ENCODE measurements at places on chromosomes 5 and 9.

GRCh38 chr9:88980740-88981203, 10.5 kb upstream of the S1PR3 start:
- no peak for DNase-seq

GRCh38 chr5:154972476-154973080, 31.7 kb downstream of the MRPL22 start:
- no peak for DNase-seq

GRCh38 chr9:133848471-133849109, 110.4 kb upstream of the SARDH start:
- no peak for DNase-seq

DNA sequence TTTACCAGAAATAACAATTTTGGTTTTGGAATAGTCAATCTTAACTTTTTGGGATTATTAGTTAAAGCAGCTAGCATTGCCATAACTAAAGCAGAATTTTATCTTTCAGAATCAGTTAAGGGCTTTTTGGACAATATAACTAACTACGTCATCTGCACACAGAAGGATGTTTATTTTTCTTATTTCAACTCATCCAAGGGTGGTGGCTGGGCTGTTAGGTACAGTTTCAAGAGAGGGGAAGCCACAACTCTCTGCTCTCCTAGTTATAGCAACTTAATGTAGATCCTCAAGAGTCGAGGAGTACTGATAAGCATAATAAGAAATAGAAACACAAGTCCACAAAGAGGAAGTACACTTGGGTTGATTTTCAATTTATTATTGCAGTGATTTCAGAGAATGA, 65.6 kb downstream of the ANKRD55 start:
- no peak for DNase-seq

- no peak for DNase-seq
These were observed 335.0 kb downstream of the NPR3 start for GRCh38 chr5:33046091-33046490.

- DNase-seq, result no peak
These were observed 16.8 kb downstream of the CD180 start for GRCh38 chr5:67179697-67180361.

GRCh38 chr5:176389135-176390123, 878 bp downstream of the HIGD2A start:
- DNase-seq, result no peak

- no peak for DNase-seq
These were observed 74.5 kb upstream of the TBCA start for GRCh38 chr5:77850536-77851175.

DNA sequence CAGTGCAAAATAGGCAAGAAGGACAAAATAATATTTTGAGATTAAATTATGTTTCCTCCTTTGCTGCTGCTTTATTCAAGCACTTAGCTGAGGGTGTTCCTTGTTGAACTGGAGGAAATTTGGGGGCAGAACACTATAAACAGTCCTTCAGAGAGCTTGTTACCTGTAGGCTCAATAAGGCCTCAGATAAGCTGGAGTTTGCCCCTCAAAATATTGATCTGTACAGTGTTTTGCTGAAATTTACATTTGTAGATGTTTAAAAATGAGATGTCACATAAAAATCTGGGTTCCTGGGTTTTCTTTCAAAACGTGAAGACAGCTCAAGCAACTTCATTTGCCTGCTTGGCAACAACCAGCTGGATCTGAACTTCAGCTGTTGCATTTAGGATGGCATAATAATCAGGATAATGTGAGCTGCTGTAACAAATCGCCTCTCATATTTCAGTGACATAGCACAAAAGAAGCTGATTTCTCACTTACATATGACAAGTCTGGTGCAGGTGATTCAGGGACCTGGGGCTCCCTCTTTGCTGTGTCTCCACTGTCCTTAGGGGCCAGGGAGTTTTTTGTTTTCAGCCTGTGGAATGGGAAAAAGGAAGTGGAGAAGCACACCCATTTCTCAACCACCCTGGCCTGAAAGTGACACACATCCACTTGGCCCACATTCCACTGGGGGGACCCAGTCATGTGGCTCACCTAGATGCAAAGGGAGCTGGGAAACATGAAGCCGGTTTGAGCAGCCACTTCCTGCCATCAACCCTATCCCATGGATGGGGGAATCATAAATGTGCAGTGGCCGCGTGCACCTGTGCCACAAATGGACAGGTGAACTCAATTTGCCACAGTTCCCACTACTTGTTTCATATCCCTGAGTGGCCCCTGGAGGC, 2.4 kb upstream of the PSAT1 start:
- no peak for DNase-seq

GRCh38 chr9:89593727-89594427, 10.9 kb upstream of the GADD45G start:
- DNase-seq, result no peak

DNA sequence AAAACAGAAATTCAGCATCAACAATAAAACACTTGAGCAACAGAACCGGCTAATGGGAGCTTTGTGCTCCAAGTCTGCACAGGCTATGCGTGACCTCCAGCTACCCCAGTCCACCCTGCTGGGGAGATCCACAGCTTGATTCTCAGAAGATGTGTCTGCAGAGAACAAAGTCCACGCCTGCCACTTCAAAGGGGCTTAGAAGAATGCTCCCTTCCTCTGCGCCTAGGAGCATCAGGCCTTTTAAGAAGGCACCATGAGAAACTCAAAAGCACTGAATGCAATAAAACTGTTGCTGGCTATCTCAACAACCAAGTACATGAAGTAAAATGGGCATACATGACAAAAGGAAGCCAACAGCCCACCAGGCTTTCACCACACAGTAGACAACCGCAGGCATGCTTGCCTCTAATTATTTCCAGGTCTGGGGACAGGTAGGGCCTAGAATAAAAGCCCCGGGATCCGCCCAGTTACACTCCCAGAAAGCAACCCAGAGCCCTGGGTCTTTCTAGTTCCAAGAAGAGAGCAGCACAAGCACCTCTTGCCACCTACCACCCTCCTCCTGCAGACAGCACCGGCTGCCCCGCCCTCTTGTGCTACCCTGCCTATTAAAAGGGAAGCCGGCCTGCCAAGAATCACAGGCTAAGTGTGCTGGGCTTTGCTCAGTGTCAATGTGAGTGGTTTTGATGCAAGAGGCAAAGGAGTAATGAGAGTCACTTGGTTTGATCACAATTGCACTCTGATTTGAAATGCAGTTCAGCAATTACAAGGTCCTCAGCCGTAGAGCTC, 123.2 kb downstream of the SPOCK1 start:
- no peak for DNase-seq

- DNase-seq, result no peak
These were observed 274.1 kb downstream of the ARHGAP26 start for GRCh38 chr5:143044265-143044664.

GRCh38 chr5:131950706-131951105, 5.2 kb upstream of the MEIKIN start:
- no peak for DNase-seq

DNA sequence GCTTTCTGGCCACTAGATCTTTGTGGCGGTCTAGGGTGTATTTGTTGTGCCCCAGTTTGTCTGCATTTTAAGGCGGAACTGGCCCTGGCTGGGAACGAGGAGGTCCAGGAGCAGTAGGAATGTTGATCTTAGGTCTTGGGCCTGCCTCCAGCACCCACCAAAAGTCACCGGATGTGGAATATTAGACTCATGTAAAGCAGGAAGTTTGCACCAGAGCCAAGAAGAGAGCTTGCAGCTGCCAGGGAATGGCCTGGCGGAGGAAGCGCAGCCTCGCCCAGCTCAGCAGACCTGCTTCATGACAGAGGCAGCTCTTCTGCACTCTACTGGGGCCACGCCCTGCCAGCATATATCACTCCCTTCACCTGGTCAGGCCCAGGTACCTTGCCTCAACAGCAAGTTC, 3.3 kb downstream of the GPX3 start:
- DNase-seq, result no peak

DNA sequence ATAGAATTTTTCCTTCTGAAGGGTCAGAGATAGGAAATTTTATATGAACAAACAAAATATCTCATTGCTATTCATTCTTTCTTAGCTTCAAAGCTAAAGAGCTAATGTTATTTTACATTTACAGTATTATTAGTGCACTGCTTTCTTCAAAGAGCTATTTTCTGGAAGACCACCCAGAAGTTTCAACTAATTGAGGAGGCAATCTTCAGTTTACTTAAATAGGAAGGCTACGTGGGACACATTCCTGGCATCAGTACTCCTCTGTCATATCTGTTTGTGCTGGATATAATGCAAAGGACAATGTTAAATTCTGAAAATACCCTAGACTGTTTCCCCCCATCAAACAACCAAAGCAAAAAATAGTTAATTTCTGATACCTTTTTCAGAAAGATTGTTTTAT, 30.8 kb downstream of the HAPLN1 start:
- DNase-seq, result no peak

DNA sequence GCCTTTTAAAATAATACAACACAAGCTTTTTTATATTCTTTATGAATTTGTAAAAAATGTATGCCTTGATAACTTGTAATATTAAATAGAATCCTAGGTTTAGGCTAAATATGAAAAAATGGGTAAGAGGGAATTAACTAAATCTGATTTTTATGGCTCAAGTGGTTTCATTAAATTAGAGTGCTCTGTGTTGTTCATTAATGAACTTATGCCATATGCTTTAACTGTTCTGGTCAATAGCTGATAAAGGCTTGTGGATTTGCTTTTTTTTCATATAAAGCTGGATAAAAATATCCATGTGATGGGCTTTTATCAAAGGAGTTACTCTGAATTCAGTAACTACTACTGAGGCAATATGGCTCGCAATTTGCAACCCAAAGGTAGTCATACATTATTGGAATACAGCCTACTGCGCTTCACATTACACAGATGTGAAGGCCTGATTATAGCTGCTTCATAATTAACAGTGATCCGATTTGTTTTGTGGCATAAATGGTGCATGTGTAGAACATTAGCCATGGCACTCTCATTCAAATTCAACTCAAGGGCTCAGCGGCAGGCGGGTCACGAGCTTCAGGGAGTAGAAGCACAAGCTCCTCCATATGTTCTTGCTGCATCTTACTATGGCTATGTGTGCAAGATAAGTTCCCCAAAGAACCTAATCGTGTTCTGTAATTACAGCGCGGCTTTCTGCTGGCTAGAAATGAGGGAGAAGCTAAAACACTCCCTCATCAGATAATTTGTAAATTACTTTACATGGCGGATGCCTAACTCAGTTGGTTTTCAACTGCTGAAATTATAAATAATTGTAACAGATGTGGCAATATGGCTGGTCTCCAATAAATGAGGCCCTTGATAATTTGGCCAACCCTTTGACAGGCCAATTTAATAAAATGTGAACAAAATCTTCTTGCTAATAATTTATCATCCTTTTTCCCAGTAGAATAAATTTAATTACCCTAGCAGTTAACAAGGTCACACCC, 188.3 kb downstream of the CNTLN start:
- DNase-seq, result no peak

GRCh38 chr5:143213851-143214363, 189.6 kb downstream of the NR3C1 start:
- no peak for DNase-seq

GRCh38 chr9:72459308-72459707, 62.1 kb upstream of the TMC1 start:
- DNase-seq, result no peak

GRCh38 chr9:714675-715074, 126.8 kb upstream of the DMRT1 start:
- DNase-seq, result no peak

GRCh38 chr5:125660231-125660895, 762.8 kb upstream of the GRAMD2B start:
- DNase-seq, result no peak

- no peak for DNase-seq
These were observed 25.1 kb downstream of the NANS start for GRCh38 chr9:98081477-98082219.

DNA sequence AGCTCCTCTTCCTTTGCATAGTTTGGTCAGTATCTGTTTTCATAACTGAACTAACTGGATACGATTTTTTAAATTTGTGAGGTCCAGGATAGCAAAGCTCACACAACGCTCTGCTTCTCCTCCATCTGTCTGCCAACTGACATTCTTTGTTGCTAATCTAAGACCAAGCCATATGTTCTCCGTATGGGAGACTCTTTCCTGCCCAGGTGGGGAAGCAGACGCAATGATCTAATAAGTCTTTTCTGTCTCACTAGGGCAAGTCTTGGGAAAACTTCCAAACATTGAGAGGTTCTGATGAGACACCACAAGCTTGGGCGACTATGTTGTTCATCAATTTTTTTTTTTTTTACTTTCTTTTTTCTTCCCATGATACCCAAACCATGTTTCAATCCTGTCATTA, 558.5 kb downstream of the EFNA5 start:
- no peak for DNase-seq

DNA sequence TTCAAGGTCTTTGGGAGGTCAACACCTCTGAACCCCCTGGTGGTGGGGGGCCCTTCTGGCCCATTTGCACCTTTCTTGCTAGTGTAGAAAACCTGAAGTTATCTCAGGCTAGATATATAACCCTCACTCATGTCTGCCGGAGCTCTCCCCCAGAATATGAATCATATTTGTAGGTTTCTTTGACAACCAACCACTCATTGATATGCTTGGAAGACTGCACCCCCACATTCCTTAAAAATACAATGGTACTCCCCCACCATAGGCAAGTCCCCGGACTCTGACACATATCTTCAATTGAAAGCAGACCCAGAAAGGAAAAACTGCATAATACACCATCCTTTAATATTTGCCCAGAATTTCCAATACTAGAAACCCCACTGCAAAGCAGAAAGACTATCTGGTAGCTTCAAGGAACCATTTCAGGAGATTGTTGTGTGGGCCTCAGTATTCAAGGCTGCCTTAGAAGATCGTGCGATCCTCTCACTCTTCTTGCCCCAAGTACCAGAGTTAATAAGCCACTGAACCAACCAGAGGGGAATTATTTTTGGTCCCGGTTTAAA, 978 bp upstream of the UBE2B start:
- no peak for DNase-seq

GRCh38 chr5:21237461-21237860, 1249.5 kb upstream of the CDH18 start:
- DNase-seq, result no peak

- no peak for DNase-seq
These were observed 178.9 kb downstream of the SREK1 start for GRCh38 chr5:66322786-66323528.

- DNase-seq, result no peak
These were observed 188.7 kb downstream of the DENND1A start for GRCh38 chr9:123741214-123741613.

DNA sequence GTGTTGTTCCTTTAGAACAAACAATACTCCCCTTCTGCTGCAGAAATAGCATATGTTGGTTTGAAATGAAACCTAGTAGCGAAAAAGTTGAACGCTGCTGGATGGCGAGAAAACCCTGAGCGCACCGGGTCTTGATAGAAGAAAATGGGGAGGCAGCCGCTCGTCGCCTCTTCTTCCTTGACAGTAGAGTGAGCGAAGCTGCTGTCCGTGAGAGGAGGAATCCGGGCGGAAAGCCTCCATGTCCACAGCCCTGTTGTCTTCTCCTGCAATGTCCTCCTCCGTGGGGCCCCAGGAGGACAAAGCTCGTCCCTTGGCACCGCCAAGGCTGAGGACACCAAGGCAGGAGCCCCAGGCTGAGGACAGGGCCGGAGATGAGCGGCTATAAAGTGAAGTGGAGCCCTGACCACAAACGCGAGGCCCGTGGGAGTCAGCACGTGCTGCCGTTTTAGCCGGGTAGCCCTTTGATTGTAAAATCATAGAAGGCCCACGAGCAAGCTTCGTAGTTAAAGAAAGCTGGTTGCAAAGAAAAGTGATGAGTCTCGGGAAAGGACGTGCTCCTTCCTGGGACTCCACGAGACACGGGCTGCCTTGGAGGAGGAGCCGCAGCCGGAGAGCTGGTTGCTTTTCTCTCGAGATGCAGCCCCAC, 35.6 kb downstream of the MRPL36 start:
- no peak for DNase-seq

Data from omental fat pad (tissue), 4 donors.